Ureter (tissue), 1 donor: ENCODE measurements at places on chromosomes 16 and 17. TPM values are rescaled to one million over a fixed set of nuclear protein-coding genes. Genes with fewer than 3 reads are reported as not detected.

DNA sequence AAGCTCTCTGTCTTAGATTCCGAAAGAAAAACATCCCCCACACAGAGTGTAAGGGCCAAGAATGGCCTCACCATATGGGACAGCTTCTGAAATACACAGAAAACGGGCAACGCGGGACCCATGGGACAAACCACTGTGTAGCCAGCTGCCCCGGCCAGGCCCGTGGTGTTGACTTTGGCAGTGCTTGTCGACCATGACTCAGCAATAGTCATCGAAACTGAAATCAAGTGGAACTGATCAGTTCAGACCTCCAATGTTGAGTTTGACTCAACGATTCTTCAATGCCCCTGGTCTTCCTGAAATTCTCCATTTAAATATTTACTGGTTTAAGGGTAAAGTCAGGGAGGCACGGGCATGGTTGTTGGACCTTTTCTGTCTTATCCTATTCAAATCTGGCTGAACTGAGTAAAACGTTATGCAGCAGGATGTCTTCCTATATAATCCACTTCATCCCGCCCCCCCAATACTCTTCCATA is 27.5 kb downstream of the ZFHX3 start:
- DNase-seq = peak; percentile 73

- no peak for DNase-seq
Observed at GRCh38 chr16:66562409-66562808, 3.8 kb upstream of the CMTM1 start.

GRCh38 chr17:30101686-30102390 is 14.8 kb upstream of the NSRP1 start:
- DNase-seq = no peak

EVI2A gene
- 2.7 TPM for total RNA-seq

RCVRN gene
- total RNA-seq = not detected

RPL23 gene
- 1,659 TPM for total RNA-seq

ZSCAN32 gene
- 15.7 TPM for total RNA-seq
